ENCODE measurements at places on chromosomes 5 and 9. TPM values are rescaled to one million over a fixed set of nuclear protein-coding genes. Genes with fewer than 3 reads are reported as not detected.
A peak's percentile ranks its signal among the peaks of the same experiment; 100 is the strongest.

DNA sequence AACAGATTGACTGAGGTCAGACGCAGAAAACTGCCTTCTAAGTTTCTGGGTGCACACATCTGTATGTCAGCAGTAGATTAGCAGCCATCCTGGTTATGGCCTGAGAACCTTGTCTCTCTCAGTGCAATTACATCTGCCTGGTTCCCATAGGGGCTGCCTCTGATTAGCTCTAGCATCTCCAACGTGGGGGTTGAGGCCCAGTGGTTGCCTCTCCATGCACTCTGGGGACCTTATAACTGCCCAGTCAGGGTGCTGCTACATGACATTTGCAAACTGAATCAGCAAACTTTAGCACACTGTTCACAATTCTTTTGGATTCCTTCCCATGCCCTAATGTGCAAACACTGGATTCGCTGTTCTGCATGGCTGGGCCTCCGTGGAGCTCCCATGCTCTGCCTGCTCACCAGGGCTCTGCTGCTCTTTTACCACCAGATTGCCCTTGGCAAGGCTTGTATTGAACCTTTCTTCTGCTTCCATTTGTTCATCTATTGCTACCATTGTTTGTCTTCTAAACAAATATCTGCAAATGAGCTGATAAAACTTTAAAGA lies 36.2 kb downstream of the SNX18 start:
- H3K27me3 ChIP-seq = no peaks in the 10 kb centered on the region
- no peaks in the 10 kb centered on the region for H3K36me3 ChIP-seq
- H3K4me1 ChIP-seq = peaks cover under 1% of the 10 kb centered on the region
- no peak overlapping the region for H3K27ac ChIP-seq
- no peak for DNase-seq

DNA sequence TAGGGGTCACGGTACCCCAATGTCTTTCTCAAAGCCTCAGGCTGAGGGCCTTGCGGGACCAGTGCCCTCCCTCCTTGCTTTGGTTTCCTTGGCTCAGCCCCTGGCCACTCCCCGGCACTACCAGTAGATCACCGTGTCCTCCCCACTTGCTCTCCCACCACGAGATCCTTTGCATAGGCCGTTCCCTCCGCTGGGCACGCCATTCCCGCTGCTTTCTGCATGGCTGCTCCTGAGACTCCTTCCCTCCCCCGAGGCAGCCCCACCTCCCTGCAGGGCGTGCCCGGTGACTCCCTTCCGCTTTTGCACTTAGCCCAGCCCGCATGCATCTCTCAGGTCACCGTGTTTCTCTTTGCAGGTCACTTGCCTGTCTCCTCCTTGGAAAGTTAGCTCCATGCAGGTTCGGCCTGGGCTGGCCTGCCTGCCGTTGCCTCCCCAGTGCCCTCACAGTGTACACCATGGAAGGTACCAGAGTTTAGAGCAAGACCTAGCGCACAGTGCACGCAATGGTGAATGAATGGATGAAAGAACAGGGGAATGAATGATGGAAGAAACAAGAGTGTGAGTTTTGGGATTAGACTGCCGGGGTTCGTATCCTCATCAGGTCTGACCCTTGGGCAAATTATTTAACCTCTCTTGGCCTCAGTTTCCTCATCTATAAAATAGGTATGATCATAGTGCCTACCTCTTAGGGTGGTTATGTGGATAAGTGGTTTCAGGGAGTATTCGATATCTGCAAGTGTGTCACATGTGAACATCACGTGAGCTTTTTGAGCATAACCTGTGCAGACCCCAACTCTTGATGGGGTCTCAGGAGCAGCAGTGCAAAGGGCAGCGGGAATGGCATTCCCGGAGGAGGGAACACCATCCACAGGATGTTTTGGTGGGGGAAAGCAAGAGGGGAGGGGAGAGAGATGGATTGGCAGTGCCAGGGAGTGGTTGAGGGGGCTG lies 214.3 kb downstream of the C9orf50 start:
- peaks cover 26% of the 10 kb centered on the region for H3K4me1 ChIP-seq
- no peaks in the 10 kb centered on the region for H3K27me3 ChIP-seq
- H3K36me3 ChIP-seq = no peaks in the 10 kb centered on the region
- H3K4me3 ChIP-seq = no peak overlapping the region
- H3K27ac ChIP-seq = no peak overlapping the region
- DNase-seq = no peak

DNA sequence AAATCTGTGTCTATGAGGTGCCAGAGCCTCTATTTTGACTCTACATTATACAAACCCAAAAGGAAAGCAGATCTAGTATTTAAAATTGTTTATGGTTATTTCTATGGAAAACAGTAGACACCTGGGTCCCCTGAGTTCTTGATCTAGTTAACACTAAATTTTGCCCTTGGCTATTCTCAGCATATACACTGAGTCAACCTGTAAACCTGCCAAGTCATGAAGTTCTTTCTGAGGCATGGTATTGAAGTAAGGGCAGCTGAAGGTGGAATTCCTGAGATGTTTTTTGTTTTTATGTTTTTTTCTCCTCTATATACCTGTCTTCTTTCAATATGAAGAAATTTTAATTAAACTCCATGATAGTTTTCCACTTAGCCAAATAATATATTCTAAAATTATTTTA lies 120.2 kb downstream of the PDE4D start:
- H3K27ac ChIP-seq = no peak overlapping the region
- H3K4me1 ChIP-seq = no peaks in the 10 kb centered on the region
- no peaks in the 10 kb centered on the region for H3K36me3 ChIP-seq
- no peaks in the 10 kb centered on the region for H3K27me3 ChIP-seq

Gene LHFPL2
- total RNA-seq = 9.9 TPM

- H3K36me3 ChIP-seq = no peaks in the 10 kb centered on the region
- no peak overlapping the region for H3K4me3 ChIP-seq
- H3K27me3 ChIP-seq = no peaks in the 10 kb centered on the region
- DNase-seq = no peak
- no peaks in the 10 kb centered on the region for H3K4me1 ChIP-seq
These were observed 40.8 kb downstream of the LHX2 start for GRCh38 chr9:124052401-124052800.

DNA sequence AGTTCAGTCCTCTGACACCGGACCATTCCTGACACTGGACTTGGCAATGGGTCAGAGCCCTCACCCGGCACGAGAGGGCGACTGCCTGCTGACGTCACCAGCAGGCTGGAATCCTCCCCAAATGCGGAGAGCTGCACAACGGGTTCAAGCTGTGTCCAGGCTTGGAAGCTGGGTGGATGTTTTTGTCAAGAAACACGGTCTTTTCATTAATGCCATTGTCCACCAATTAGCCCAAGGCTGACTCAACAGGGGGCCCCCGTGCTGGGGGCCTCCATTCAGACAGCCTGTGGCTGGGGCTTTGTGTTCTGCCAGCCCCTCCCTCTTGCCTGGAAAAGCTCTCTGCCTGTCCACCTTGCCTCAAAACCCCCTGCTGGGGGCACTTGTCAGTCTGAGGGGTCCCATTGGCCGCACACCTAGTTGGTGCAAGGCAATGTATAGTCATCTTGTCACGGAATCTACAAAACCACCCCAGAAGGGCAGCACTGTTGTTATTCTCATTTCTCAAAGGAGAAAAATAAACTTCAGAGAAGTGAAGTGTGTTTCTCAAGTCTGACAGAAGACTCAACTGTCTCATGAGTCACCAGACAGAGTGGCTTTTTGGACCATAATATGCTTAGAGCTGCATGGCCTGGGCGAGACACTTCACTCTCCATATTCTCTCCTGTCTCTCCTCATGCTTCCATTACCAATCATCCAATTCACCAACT lies 24.6 kb downstream of the NDUFA8 start:
- H3K27me3 ChIP-seq = no peaks in the 10 kb centered on the region
- H3K4me1 ChIP-seq = peaks cover 42% of the 10 kb centered on the region
- DNase-seq = no peak
- no peak overlapping the region for H3K4me3 ChIP-seq

DNA sequence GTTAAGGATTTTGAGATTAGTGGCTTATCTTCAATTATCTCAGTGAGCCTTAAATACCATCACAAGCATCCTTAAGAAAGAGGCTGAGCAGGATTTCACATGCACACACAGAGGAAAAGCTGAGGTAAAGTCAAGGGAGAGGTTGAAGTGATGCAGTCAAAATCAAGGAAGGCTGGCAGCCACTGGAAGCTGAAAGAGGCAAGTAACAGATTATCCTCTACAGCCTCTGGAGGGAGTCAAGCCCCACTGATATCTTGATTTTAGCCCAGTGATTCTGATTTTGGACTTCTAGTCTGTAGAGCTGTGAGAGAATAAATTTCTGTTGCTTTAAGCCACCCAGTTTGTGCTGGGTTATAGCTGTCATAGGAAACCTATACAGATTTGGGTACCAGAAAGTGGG lies 80.1 kb downstream of the ANKRD31 start:
- no peak overlapping the region for H3K4me3 ChIP-seq
- H3K27ac ChIP-seq = no peak overlapping the region
- H3K36me3 ChIP-seq = no peaks in the 10 kb centered on the region
- H3K4me1 ChIP-seq = no peaks in the 10 kb centered on the region
- H3K27me3 ChIP-seq = no peaks in the 10 kb centered on the region

Gene SV2C
- 0.15 TPM for total RNA-seq

Gene SMIM3
- total RNA-seq = 24.6 TPM

- no peak for DNase-seq
- no peak overlapping the region for H3K27ac ChIP-seq
- H3K36me3 ChIP-seq = no peaks in the 10 kb centered on the region
- no peaks in the 10 kb centered on the region for H3K4me1 ChIP-seq
- no peak overlapping the region for H3K4me3 ChIP-seq
- no peaks in the 10 kb centered on the region for H3K27me3 ChIP-seq
These were observed 18.4 kb upstream of the ALDOB start for GRCh38 chr9:101453776-101454570.

Gene PCDHA11
- 0.12 TPM for total RNA-seq

- H3K4me3 ChIP-seq = no peak overlapping the region
- H3K27me3 ChIP-seq = no peaks in the 10 kb centered on the region
- no peaks in the 10 kb centered on the region for H3K36me3 ChIP-seq
- no peak overlapping the region for H3K27ac ChIP-seq
These were observed 101.5 kb downstream of the TAF11L14 start for GRCh38 chr5:17735761-17736160.

GRCh38 chr9:132243156-132244074 lies 81.6 kb downstream of the NTNG2 start:
- no peaks in the 10 kb centered on the region for H3K27me3 ChIP-seq
- peaks cover 18% of the 10 kb centered on the region for H3K4me1 ChIP-seq
- no peak overlapping the region for H3K4me3 ChIP-seq
- H3K36me3 ChIP-seq = no peaks in the 10 kb centered on the region
- DNase-seq = no peak

GRCh38 chr5:159174511-159175168 lies 34.7 kb downstream of the RNF145 start:
- H3K36me3 ChIP-seq = no peaks in the 10 kb centered on the region
- no peaks in the 10 kb centered on the region for H3K27me3 ChIP-seq
- no peak for DNase-seq
- no peaks in the 10 kb centered on the region for H3K4me1 ChIP-seq
- H3K4me3 ChIP-seq = no peak overlapping the region
- peak overlapping the region; percentile 61 for H3K27ac ChIP-seq

GRCh38 chr5:140595538-140596300 lies 31.1 kb downstream of the SLC35A4 start:
- peaks cover 24% of the 10 kb centered on the region for H3K4me1 ChIP-seq
- no peaks in the 10 kb centered on the region for H3K36me3 ChIP-seq
- peak overlapping the region; percentile 31 for H3K27ac ChIP-seq
- no peak overlapping the region for H3K4me3 ChIP-seq

Gene MVB12B
- 5.9 TPM for total RNA-seq

DNA sequence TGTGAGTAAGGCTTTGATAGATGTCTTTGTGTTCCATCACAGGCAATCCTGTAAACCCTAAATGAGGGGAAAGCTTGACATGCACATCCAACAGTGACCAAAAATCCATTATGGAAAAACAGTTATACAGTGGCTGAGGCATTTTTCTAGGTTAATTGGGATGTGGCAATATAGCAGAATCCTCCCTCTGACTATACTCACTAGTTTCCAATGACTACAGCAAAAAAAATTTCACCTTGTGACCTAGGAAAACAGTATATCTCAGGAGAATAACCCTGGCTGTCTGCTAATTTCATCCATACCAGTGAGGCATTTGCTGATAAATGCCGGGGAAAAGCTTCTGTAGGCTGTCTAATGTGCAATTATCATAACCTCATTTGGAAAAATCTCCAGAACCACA lies 49.9 kb upstream of the SNCAIP start:
- no peaks in the 10 kb centered on the region for H3K36me3 ChIP-seq
- no peak overlapping the region for H3K27ac ChIP-seq
- no peaks in the 10 kb centered on the region for H3K27me3 ChIP-seq

Gene FOXD4L3
- total RNA-seq = not detected

GRCh38 chr5:160263326-160263855 lies 34.1 kb downstream of the FABP6 start:
- H3K27ac ChIP-seq = no peak overlapping the region
- DNase-seq = no peak
- peaks cover 35% of the 10 kb centered on the region for H3K4me1 ChIP-seq
- no peak overlapping the region for H3K4me3 ChIP-seq
- no peaks in the 10 kb centered on the region for H3K36me3 ChIP-seq
- H3K27me3 ChIP-seq = no peaks in the 10 kb centered on the region

GRCh38 chr9:93812410-93812668 lies 142.8 kb downstream of the BARX1 start:
- no peak for DNase-seq
- H3K27ac ChIP-seq = no peak overlapping the region
- H3K4me3 ChIP-seq = no peak overlapping the region
- H3K36me3 ChIP-seq = no peaks in the 10 kb centered on the region
- H3K4me1 ChIP-seq = no peaks in the 10 kb centered on the region

Gene LRRC14B
- total RNA-seq = 7.7 TPM

Gene PCDHAC2
- total RNA-seq = 3.7 TPM

Gene SLC22A4
- 1.5 TPM for total RNA-seq

DNA sequence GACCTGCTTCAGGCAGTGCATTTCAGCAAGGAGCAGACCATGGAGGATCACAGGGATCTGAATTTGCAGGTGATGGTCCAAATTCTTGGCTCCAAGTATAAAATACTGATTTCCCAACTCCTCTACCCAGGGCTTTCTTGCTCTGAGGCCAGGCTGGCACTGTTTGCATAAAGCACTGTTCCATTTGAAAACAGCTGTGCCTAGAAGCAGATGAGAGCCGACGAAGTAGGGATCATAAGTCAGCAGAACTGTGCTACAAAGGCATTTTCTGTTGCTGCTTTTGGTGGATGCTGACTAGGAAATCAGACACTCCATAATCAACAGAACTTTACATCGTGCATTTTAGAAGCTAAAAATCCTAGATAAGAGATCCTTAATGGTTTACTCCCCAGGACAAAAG lies 126.4 kb downstream of the MAT2B start:
- no peak overlapping the region for H3K4me3 ChIP-seq
- no peaks in the 10 kb centered on the region for H3K36me3 ChIP-seq
- H3K27ac ChIP-seq = no peak overlapping the region
- no peaks in the 10 kb centered on the region for H3K4me1 ChIP-seq
- H3K27me3 ChIP-seq = no peaks in the 10 kb centered on the region
